Fibroblast of the aortic adventitia (primary cell): ENCODE measurements at places on chromosomes 1 and 21. TPM values are rescaled to one million over a fixed set of nuclear protein-coding genes. Genes with fewer than 3 reads are reported as not detected.

The WRAP73 gene
- total RNA-seq = 6.0 and 10.0 TPM in 2 replicates

The UBL4B gene
- not detected in 2 replicates for total RNA-seq

The SASS6 gene
- 0.74 and 9.5 TPM in 2 replicates for total RNA-seq

The RIMS3 gene
- 0.36 and 0.57 TPM in 2 replicates for total RNA-seq

The FCRL4 gene
- total RNA-seq = not detected in 2 replicates

The KCNJ9 gene
- total RNA-seq = 0.08 TPM in 1 of 2 replicates, not detected in the other
